Fibroblast of the aortic adventitia (primary cell): ENCODE measurements at places on chromosomes 6 and 20. TPM values are rescaled to one million over a fixed set of nuclear protein-coding genes. Genes with fewer than 3 reads are reported as not detected.
A peak's percentile ranks its signal among the peaks of the same experiment; 100 is the strongest.

The VSX1 gene
- total RNA-seq = not detected in 2 replicates

The REM1 gene
- total RNA-seq = 0.16 TPM in 1 of 2 replicates, not detected in the other

- DNase-seq = no peak
Observed at GRCh38 chr6:3837781-3838180, 11.4 kb upstream of the FAM50B start.

DNA sequence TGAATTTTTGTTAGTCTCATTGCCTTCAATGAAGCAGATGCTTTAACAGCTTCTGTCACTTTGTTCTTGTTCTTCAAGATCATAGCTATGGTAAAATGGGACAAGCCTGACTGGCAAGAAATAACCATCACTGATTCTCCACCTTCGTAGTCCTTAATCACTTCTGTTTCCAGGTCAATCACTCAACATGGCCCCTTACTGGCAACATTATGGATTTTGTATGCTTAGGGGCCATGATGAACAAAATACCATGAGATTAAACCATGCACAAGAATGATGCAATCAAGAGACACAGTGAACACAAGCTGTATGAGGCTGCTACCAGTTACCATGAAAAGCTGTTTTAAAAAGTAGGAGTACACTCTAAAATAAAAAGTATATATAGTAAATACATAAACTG, 32.8 kb downstream of the ADNP start:
- peak; percentile 55 for DNase-seq

GRCh38 chr20:50320901-50321796, 130.5 kb downstream of the CEBPB start:
- DNase-seq = peak; percentile 92

GRCh38 chr6:150767161-150767560, 98.3 kb upstream of the MTHFD1L start:
- no peak for DNase-seq
